ENCODE measurements at places on chromosomes 6 and 20.

- DNase-seq: no peak
These were observed 112.7 kb downstream of the ZNF217 start for GRCh38 chr20:53480913-53481312.

GRCh38 chr6:20943040-20943627 is 408.9 kb downstream of the CDKAL1 start:
- no peak for DNase-seq

- DNase-seq: no peak
These were observed 183.3 kb downstream of the FOXC1 start for GRCh38 chr6:1792989-1793388.

GRCh38 chr20:10268636-10269035 is 50.0 kb downstream of the SNAP25 start:
- DNase-seq: no peak

DNA sequence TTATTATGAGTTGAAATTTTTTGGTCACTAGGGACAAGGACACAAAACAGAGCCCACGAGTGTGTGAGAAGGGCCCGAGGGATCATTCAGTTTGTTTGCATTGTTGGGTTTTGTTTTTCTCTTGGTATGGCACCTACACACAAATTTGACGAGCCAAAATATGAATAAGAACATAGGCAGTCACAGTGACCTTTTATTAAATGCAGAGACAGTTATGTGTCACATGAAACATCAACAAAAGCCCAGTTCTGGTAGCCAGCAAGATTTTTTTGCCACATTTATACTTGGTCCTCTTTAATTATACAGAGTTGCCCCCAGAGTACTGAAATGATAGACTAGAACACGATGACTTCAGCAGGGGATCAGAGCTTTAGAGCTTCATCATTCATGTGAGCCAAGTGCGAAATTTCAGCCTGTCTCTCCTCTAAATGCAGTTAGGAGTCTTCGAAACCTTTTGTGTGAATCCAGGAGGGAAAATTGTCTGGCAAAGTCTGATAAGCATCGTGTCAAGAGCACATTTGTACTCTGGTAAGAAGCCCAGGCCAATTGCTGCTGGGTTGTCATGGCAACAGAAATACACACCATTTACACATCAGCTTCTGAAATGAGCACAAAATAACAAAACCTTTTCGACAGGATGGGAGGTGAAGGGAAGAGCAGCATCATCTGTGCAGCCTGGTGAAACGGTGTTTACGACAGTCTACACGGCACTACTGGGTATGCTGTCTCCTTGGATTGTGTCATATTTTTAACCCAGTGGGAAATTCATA is 79.2 kb upstream of the RIPOR2 start:
- DNase-seq: peak; percentile 83

- no peak for DNase-seq
These were observed 855.8 kb upstream of the CITED2 start for GRCh38 chr6:140230282-140230681.

- DNase-seq: no peak
These were observed 18.7 kb upstream of the COL10A1 start for GRCh38 chr6:116144605-116145004.

DNA sequence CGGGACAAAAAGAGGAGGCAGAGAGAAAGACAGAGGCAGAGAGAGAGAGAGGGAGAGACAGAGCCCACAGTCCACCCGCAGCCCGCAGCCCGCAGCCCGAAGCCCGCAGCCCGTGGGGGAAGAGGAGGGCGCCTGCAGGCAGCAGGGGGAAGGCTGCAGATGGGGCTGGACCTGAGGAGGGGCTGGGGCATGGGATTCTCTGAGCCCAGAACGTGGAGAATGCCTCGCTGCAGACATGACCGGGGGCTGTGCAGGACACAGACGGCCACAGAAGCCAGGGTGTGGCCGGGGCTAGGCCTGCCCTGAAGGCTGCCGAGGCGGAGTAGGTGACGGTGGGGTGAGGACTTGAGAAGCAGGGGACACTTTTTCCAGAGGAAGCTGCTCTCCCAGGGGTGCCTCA is 6.5 kb upstream of the SLCO4A1 start:
- no peak for DNase-seq

GRCh38 chr6:39206250-39206721 is 23.0 kb downstream of the KCNK5 start:
- no peak for DNase-seq

- no peak for DNase-seq
These were observed 1.2 kb downstream of the FUT9 start for GRCh38 chr6:96017070-96017359.

DNA sequence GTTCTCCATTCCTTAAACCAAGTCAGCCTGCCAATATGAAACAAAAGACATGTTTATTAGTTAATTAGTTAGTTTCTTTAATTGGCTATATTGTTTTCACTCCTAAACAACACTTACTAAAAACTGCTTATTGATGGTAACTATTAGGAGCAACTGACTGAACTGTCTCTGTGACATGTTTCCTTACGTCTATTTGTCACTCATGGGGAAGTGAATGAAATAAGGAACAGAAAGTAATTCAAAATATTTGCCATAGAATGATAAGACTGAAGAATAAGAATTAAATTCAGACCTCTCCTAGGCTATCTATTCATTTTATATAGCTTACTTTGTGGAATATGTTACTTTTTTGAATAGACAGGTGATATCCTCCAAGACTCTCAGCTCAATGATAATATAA is 217.2 kb downstream of the LAMA2 start:
- DNase-seq: no peak

DNA sequence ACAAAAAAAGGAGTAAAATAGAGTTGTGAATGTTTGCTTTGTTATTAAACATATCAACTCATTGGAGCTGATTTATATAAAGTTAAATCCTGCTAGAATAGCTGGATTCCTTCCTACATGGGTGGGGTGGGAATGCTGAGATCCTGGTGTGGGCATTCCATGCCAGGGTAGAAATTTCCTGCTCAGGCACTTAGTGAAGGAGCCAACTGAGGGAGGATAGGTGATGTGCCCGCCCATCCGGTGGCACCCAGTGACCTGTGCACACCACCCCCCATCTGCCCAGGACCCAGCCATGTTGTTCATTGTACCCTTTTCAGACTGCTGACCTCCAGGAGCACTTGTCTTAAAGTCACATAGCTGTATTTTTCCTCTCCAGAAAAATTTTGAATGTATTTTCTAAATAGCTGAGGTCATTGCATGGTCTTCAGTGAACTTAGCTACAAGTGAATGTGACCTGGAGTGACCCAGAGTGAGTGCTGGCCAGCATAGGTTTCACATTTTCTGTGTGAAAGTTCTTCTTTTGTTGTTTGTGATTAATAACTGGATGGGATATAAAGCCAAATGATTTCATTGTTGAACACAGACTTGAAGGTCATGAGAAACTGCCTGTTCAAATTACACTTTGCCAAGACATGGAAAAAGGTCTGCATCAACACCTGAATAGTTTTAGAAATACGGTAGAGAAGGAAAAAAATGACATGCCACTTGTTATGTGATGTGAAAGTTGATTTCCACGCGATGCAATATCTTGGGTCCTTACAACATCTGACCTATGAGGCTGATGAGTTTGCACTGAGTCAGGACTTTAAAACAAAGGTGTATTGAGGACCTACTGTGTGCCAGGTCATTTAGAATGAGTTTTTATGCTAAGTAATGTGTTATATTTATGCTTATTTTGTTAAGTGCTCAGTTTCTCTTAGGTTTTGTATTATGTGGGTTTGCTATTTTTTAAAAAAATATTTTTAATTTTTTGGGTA is 77.2 kb downstream of the UTRN start:
- DNase-seq: no peak

DNA sequence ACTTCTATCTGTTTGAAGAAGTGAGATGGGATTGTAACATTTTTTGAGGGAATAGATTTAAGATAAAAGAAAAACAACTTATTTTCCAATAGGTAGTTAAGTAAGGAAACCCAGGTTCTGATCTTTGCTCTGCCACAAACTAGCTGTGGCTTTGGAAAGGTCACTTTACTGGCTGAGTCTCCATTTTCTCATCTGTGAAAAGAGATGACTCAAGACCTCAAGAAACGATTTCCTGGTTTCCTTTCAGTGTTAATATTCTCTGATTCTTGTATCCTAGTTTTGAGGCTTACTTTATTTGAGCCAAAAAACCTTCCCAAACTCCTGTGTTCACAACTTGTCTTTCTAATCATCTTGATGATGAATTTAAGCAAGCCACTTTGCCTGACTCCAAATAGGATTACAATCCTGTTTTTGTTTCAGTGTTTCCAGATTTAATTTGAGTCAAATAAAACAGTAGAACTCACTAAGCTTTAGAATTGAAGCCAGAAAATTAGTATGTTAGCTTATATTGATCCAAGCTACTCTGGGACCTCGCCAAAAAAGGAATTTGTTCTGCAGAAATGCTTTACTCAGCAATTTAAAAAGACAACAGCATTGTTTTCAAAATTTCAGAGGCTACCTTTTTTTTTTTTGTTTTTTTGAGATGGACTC is 51.1 kb downstream of the ENPP1 start:
- no peak for DNase-seq

GRCh38 chr6:53281518-53282215 is 67.1 kb downstream of the ELOVL5 start:
- no peak for DNase-seq

GRCh38 chr20:8386991-8387390 is 254.9 kb downstream of the PLCB1 start:
- DNase-seq: no peak

- no peak for DNase-seq
These were observed 124.3 kb downstream of the IPCEF1 start for GRCh38 chr6:154232013-154232910.

DNA sequence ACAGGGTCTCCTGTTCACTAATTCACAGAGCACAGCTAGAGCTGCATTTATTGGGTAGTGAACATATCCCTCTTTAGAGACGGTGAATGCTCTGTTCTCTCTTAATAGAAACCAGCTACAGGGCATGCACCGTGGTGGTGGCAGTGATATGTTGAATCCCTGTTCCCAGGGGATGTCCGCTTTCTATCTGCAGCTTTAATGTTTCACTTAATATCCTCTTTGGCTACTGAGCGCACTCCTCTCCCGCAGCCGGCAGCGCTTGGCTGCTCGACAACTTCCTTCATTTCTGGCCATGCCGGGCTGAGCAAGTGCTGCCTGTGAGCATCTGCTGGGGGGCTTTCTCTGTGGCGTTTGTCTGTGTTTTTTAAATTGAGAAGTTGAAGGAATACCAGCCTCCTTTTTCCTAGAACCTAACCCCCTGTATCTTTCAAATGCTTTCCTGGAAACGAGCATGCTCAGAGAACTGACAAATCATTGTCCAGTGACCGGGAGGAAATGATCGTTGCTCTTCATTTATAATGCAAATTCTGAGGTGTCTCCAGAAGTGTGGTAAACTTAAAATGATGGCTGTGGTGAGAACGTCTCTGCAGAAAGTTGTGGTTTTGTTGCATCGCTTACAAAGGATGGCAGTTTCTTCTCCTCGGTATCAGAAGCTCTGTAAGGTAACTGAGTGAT is 297.9 kb downstream of the UTRN start:
- peak; percentile 57 for DNase-seq

DNA sequence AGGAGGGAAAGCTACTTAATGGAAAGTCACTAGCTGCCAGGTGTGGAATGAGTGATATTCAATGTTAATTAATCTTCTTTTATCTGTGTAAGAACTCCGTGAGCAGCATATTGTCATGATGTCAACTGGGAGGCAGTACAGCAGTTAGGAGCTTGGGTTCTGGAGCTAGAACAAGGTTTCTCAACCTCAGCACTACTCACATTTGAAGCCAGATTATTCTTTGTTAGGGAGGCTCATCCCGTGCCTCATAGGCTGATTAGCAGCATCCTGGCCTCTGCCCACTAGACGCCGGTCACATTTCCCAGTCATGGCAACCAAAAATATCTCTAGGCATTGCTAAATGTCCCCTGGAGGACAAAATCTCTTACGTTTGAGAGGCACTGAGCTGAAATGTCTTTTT is 41.2 kb downstream of the BCAS1 start:
- DNase-seq: no peak

GRCh38 chr6:158131926-158132325 is 36.1 kb downstream of the SERAC1 start:
- peak; percentile 25 for DNase-seq

- DNase-seq: no peak
These were observed at the start of gene ARHGAP40 for GRCh38 chr20:38601216-38602184. ARHGAP40 (plus strand) TSS chr20:38601809.

DNA sequence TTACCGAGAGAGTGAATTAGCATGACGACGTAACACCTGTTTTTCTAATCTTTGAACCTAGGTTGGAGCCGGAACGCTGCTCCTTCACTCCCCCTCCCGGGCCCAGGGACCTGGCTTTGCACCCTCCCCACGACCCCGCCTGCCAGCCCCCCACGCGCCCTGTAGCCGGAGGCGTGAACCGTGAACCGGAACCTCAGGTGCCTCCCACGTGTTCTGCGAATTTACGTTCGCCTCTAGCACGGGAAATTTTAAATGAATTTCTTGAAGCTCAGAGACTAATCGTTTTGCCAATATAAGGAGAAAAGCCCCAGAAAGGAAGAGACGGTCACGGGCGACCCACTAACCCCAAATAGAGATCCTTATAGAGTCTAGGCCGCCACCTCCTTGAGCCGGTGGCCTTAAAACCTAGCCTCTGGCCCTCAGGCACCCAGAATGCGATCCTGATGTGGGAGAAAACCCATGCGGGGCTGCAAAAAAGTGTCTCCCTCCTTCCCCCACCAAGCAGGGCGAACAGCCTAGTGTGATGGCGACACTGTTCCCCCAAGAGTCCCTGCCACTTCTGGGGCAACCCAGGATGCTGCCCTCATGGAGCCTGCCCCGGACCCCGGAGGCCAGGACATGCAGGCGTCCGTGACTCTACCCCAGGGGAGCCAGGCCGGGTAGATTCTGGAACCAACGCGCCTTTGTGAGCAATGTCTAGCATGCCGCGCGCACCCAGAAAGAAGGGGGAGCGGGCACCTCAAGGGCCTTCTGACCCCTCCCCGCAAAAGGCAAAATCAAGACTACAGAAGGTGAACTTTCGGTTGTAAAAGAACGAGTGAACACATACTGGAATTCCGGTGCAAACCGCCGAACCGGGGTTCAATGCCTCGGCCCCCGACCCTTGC is 2.7 kb upstream of the SIM1 start:
- DNase-seq: no peak

- no peak for DNase-seq
These were observed 53.1 kb downstream of the KIF16B start for GRCh38 chr20:16520154-16520553.

DNA sequence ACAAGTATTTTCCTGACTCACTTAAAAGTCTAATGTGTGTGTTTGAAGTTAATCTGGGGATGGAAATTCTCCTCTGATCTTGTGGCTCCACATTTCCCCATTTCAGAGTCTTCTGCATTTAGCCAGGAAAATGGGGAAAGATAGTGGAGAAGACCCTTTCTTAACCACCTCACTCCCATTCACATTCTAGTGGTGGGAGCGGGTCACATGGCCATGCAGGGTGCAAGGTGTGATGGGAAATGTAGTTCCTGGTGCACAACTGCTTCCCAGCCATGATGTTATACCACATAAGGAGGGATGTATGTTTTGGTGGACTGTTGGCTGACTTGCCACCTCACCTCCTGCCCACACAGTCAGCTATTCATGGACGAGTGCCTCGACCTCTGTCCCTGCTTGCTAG is 61.8 kb downstream of the BANF2 start:
- DNase-seq: no peak

- no peak for DNase-seq
These were observed 12.2 kb downstream of the MTCL3 start for GRCh38 chr6:127506894-127507293.

GRCh38 chr6:140045116-140045515 is 670.7 kb upstream of the CITED2 start:
- DNase-seq: no peak

Data from CD4-positive, alpha-beta T cell treated with Interleukin-21 for 1 hour (primary cell).